Activated CD4-positive, alpha-beta T cell treated with anti-CD3 and anti-CD28 coated beads, Interleukin-2, amount 50 U/mL, for 24 hours (primary cell): ENCODE measurements at places on chromosomes 7 and 10.

- no peak for DNase-seq
These were observed 1.1 kb downstream of the AHR start for GRCh38 chr7:17299483-17299991.

DNA sequence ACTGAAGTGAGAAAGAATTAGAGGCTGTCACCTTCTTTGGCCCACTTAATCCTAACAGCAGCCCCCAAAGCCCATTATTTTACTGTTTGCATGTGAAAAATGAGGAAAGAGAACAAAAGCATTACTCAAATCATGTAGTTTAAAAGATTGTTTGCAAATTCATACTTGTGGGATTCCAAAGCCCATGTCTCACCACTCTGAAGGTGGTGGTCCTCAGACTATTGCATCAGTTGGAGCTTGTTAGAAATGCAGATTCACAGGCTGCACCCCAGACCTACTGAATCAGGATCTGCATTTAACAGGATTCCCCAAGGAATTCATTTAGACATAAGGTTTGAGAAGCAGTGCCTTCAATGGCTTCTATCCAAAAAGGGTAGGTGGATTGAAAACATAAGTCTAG is 93.7 kb upstream of the PDE1C start:
- DNase-seq, result no peak

DNA sequence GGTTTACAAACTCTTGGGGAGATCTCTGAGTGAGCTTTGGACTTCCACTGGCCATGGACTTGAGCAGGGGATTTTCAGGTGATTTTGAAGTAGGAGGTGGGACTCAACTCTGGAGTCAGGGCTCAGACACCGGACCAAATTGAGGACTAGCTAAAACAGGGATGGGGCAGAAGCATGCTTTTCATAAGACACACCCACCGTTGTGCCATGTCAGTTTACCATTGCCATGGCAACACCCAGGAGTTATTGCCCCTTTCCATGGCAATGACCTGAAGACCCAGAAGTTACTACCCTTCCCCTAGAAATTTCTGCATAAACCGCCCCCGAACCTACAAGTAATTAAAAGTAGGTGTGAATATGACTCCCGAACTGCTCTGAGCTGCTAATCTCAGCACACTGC is 320.7 kb downstream of the GRID1 start:
- no peak for DNase-seq

- no peak for DNase-seq
These were observed 94.1 kb downstream of the ZFAND4 start for GRCh38 chr10:45578384-45578971.

DNA sequence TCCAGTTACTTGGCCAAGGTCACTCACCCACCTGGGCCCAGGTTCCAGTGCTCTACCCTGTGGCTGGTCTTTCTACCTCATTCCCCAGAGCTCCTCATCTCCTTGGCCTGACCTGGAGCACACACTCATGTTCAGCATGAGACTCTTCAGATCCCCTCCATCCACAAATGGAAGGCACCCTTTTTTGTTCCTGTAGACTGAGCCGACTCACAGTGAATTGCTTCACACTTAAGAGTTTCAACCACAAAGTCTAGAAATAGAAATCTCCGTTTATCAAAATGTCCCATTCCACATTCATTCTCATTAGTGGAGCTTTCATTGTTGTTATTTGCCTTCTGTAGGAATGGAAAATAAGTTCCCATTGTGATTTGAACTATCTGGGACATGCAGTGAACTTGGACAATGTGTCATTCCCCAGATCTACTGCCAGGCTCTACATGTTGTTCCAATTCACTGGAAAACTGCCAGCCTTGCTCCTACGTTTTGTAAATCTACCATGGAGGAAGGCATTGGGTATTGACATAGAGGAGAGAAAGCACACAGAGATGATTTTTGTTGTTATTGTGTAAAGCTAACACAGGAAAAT is 125.3 kb upstream of the CELF2 start:
- DNase-seq, result no peak

GRCh38 chr10:47065903-47066302 is 154.7 kb downstream of the PTPN20 start:
- DNase-seq, result no peak

- DNase-seq, result no peak
These were observed 51.4 kb downstream of the CELF2 start for GRCh38 chr10:11068861-11069633.

- no peak for DNase-seq
These were observed 7.8 kb downstream of the GOT1 start for GRCh38 chr10:99422529-99423096.

- no peak for DNase-seq
These were observed 310.4 kb downstream of the HGF start for GRCh38 chr7:81459485-81459884.

DNA sequence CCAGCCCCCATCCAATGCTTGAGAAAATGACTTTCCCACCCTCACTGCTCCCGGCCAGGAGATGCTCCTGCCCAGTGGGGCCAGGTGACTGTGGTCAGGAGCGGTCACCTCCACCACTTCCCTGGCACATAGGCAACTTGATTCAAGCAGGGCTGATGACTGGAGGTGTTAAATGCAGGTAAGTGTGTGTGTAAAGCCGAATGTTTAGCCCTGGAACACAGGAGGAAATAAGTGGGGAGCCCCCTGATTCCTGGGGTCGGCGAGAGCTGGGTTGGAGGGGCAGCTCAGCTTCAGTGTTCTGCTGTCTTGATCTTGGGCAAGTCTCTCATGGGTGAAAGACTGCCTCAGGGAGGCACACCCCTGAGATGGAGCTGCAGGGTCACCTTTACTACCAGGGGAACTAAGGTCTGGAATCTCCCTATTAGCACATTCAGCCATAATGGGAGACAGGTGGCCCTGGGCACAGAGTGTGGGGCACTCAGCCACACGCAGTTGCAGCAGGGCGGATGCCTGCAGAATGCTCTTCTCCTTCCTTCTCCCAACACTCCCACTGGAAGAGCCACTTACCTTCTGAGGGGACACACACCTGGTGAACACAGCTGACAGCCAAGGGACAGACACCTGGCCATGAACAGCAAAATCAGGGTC is 124.1 kb downstream of the PTPN20 start:
- DNase-seq, result no peak

- DNase-seq, result no peak
These were observed 127.7 kb upstream of the NOBOX start for GRCh38 chr7:144531181-144531580.

DNA sequence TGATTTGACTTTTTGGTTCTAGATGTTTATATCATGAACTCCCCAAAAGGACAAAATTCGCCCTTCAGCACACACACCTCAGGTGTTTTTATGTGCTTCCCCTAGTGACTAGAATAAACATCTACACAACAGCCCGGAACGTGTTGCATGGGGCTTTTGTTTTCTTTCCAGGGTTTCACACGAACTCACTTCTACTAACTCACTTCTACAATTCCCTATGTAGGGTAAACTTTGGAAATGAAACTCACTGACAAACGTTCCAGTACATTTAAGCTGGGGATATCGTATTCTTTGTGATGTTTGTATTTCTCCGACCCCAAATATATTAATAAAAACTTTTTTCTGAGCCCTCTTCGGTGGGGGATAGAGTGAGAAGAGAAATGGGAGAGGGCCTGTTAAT is 1.4 kb downstream of the TRA2A start:
- DNase-seq, result no peak

GRCh38 chr10:71712572-71713134 is 6.9 kb downstream of the C10orf105 start:
- no peak for DNase-seq

GRCh38 chr7:101990811-101991418 is 173.5 kb downstream of the CUX1 start:
- no peak for DNase-seq

DNA sequence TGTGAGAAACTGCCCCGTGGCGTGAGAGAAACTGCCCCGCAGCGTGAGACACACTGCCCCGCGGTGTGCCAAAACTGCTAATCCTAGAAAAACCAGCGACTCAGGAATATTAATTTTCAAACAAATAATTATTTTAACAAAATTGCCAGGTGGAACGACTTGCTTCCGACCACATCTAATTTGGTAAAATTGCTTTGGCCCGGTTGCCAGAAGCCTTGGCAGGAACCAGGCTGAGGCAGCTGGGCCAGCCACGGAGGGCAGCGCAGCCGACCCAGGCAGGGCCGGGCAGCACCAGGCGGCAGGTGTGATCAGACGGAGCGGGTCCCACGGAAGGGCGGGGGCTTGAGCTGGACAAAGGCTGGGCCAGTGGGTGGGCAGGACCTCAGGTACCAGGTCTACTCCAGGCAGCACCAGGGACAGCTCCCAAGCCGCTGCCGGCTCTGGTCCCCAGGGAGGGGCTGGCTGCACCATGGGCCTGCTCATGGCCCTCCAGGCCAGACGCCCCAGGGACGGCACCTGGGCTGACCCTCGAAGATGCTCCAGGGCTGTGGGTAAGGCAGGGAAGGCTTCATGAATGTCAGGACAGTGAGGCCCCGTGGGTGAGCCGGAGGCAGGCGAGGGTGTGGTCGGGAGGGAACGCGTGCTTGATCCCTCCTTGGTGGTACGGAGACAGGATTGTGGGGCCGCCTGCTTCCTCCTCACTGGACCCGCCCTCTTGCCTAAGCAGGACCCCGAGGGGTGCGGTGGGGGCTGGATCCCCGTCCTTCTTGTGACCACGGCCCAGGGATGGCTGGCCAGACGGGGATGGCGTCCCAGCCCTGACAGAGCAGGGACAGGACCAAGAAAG is 7.7 kb upstream of the ADGRA1 start:
- no peak for DNase-seq

DNA sequence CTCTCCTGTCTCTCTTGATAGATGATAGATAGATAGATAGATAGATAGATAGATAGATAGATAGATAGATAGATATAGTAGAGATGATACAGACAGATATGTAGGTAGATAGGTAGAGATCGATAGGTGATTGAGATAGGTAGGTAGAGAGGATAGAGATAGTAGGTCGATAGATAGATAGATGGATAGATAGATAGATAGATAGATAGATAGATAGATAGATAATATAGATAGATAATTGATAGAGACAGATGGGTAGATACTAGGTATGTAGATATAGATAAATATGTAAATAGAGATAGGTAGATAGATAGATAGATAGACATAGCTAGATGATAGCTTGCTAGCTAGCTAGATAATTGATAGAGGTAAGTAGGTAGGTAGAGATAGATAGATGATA is 1154.2 kb upstream of the AUTS2 start:
- DNase-seq, result no peak
